ENCODE measurements at places on chromosomes 2 and 18.

- no peak for DNase-seq
Measured at GRCh38 chr2:103130857-103131256, 369.0 kb downstream of the TMEM182 start.

DNA sequence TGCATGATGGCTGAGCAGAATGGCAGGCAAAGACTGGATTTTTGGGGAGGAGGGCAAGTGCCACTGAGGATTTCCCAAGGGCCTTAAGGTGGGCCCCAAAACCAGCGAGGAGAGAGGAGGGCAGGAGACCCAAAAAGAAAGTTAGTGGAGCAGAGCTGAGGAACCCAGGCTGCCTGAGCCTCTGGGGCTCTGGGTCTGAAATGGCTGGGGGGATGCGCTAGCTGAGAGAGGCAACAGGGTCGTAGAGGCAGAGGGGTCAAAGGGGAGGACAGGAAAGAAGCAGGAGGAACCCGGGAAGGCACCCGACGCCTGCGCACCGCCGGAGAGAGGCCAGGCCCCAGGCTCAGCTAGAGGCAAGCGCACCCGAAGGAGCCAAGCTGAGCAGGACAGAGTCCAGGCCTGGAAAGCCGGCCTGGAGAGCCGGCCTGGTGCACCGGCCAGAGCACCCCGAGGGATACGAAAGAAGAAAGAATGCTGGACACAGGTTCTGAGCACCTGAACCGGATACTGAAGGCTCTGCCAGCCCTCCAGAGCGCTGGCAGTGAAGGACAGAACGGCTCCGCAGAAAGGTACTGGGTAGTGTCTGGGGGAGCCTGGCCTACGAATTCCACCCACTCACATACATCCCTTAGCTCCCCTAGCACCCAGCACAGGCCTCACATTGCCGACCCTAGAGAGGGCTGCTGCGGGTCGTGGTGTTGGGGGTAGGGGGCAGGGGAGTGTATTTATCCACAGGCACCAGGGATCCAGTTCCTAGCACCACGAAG, 39.5 kb upstream of the ATP6V1B1 start:
- DNase-seq: no peak

GRCh38 chr2:239232195-239232578, 168.6 kb downstream of the HDAC4 start:
- no peak for DNase-seq

DNA sequence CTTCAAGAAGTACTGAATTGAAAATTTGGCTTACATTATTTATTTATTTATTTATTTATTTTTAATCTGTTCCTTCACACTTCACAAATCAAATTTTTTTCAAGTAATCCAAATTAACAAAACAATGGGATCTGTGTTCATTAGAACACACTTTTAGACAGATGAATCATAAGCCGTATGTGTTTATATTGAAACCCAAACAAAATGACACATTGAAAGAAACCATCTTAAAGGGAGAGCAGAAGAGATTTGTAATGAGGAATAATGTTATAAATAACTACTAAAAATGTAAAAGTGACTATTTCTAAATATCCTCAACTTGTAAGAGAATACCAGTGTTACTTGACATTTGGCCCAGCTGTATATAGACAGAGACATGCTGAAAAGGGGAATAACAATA, 991.0 kb upstream of the CHAC2 start:
- DNase-seq: no peak

DNA sequence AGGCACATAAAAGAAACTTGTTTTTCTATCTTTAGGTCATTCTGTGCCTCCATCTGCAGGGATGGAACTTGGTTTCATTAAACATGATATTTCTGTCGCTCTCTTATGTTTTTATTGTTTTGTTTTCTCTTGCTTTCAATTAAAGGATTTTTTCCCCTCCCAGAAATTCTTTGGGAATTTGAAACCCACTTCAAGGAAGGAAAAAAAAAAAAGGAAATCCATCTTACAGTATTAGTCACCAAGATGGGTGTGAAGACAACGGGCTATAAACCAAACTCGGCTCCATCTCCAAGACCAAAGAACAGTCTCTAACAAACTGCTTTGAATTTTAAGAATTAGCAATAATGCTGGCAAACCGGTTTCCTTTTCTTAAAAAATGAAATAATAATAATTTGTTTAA, 244.1 kb downstream of the BCL11A start:
- no peak for DNase-seq

GRCh38 chr18:40013001-40013609, 1941.9 kb upstream of the PIK3C3 start:
- DNase-seq: peak; percentile 14
